Activated CD4-positive, CD25-positive, alpha-beta regulatory T cell treated with anti-CD3 and anti-CD28 coated beads, Interleukin-2, amount 50 U/mL, for 72 hours (primary cell): ENCODE measurements at places on chromosomes 7 and 10.

GRCh38 chr10:106903180-106903579, 261.3 kb downstream of the SORCS1 start:
- DNase-seq, result no peak

GRCh38 chr10:20059084-20059835, 243.0 kb downstream of the PLXDC2 start:
- no peak for DNase-seq

GRCh38 chr10:74778436-74779094, 47.8 kb upstream of the KAT6B start:
- DNase-seq, result no peak

GRCh38 chr7:139532636-139533155, 9.2 kb downstream of the CLEC2L start:
- DNase-seq, result no peak

DNA sequence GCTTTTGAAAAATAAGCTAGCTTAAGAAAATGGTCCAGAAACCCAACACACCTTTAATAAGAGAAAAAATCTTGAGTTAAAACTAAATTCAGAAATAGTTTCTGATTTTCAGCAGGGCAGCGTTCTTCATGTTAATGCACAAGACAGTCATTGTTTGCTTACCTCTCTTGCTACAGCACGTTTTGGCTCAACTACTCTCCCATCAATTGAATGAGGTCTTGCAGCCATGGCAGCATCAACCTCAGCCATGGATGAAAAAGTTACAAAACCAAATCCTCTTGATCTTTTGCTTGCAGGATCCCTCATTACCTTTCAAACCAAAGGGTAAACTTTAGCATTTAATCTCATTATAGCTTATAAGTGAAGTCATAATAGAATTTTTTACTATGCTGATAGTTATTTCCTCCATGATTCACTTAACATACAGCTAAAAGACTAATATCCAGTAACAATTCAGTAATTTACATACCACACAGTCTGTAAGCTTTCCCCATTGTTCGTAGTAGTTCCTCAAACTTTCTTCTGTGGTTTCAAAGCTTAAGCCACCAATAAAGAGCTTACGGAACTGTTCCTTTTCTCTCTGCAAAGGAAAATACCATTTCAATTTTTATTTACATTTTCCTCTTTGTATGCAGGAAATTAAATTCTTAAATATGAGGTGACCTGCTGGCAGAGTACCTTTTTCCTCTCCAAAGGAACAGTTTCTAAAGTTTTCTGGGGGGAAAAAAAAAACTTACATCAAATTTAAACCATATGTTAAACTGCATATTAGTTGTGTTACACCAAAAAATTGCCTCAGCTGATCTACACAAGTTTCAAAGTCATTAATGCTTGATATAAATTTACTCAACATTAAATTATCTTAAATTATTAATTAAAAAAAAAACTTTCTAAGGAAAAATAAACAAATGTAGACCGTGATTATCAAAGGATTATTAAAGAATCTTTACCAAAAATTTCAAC, 3.1 kb downstream of the HNRNPA2B1 start:
- DNase-seq, result no peak

DNA sequence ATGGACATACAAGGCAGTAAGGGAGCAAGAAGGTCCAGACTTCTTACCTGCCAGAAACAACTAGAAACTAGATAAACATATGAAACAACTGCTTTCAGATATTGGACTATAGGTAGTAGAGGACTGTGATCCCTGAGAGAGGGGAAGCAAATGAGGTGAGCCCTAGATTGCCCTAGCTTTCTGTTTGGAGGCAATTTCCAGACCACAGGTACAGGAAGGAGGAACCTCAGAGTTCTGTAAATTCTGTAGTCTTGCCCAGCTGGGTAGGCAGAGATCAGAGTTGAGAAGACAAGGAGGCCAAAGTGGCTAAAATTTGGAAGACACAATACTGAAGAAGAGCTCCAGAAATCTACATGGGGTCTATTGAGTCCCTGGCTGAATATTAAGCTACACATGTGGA, 21.0 kb downstream of the CDK6 start:
- DNase-seq, result no peak

DNA sequence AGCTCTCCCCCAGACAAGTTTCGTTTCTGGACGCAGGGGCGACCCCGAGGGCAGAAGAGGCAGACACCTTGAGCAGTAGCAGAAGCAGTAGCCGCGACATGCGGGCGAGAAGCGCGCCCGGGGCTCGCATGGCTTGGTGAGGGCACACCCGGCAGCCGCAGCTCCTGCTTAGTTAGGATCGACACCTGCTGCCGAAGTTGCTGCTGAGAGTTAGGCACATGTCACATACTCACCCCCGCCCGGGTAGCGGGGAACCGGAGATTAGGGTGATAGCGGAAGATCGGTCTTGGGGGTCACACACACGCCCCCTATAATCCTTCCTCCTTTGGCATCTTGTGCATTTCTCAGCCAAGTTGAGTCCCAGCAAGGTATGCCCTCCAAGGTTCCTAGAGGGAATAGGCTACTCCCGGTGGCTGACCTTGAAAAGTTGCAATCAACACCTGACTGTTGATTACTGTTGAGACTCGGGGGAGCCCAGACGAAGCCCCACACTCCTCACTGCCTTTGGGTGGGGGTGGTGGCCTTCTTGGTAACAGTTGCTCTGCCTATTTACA, 668 bp downstream of the GPR37 start:
- peak; percentile 28 for DNase-seq

DNA sequence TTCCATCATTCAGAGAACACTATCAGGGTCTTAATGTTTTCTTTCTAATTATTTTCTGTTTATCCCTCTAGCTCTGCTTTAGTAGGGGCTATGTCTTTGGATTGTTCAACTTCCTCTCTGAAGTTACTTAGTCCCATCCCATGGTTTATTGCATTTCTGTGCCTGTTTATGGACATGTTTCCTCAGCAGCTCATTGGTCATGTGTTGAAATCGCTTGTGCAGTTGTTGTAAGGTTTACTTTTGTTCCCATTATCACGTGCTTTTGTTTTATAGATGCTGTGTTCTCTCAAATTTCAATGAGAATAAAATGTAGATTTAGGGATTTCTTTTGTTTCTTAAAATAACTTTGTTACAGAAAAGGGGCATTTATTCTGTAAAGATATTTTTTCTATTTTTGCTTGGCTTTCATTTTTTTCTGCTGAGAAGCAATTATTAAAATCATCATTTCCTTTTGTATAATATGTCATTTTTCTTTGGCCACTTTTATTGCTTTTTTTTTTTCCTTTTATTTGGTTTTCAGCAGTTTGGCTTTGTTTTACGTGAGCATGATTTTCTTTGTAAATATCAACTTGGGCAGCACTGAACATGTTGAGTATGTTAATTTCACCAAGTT, 110.9 kb downstream of the CCDC7 start:
- DNase-seq, result no peak

- no peak for DNase-seq
Measured at GRCh38 chr10:24800861-24801260, 77.2 kb upstream of the ARHGAP21 start.

DNA sequence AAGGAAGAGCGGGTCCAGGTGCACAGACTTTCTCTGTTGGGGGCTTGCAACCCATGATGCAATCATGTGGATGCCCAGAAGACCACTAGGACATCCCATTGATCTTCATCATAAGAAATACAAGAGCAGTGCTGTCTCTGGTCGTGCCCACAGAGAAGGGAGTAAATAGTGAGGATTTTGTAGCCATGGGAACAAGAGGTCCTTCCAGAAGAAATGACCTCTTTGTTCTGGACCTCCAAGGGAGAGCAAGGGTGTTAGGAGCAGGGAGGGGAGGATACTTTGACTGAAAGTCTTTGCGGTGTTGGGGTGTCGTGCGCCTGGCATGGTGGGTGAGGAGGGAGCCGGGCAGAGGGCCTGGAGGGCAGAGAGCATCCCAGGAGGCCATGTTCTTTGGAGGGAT, 55.0 kb upstream of the EN2 start:
- DNase-seq, result no peak

GRCh38 chr10:60781661-60782060, 3.4 kb downstream of the CDK1 start:
- no peak for DNase-seq

DNA sequence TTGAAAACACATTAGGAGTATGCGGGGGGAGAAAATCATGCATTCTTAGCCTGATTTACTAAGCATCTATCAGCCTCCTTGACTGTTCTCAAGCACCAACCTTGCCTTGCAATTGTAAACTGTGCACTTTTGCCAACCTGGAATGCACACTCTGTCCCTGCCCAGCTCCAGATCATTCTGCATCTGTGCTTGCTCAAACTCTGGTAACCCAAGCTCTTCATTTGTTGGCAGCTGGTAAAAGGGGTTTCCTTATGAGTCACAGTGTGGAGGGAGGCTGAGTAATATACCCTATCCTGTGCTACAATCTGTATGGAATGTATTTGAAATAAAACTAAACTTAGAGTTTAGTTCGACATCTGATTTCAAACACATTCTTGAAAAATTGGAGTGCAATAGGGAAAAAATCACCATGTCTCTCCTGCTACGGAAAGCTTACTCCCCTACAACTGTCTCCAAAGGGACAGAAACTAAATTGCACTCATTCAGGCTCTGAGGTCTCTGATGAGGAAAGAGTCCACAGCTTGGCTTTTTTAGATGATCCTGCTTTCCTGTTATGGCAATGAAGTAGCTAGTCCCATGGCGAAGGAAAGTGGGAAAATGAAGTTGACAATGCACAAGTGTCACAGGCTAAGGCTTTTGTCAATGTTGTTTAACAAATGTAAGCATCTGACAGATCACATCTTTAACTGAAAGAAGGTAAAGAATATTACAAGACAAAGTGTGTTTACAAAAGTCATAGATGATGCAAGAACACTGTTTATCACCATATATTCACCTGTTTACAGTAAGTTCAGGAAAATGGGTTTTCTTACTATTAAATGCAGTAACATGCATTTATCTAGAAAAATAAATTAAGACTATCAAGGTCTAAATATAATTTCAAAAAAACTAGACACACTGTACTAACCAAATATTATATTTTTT, 61.9 kb downstream of the TES start:
- no peak for DNase-seq

- no peak for DNase-seq
Measured at GRCh38 chr7:27873981-27874957, 134.3 kb downstream of the TAX1BP1 start.

GRCh38 chr10:8275911-8276310, 221.4 kb downstream of the GATA3 start:
- no peak for DNase-seq

DNA sequence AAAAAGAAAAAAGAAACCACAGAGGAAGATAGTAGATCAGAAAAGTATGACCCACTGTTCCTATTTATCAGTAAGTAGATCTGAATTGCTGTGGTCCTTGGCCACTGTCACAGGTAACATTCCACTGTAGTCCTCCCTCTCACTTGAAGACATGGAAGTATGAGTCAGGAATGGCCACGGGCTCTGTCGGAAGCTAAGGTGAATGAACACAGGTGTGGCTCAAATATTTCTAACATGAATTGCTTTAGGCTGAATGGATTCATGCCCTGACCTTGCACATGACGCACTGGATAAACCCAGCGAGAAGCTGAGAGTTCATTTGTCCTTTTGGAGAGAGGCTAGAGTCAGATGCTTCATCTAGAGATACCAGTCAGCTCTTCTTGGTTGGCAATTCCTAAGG, 224.5 kb upstream of the SP8 start:
- no peak for DNase-seq

DNA sequence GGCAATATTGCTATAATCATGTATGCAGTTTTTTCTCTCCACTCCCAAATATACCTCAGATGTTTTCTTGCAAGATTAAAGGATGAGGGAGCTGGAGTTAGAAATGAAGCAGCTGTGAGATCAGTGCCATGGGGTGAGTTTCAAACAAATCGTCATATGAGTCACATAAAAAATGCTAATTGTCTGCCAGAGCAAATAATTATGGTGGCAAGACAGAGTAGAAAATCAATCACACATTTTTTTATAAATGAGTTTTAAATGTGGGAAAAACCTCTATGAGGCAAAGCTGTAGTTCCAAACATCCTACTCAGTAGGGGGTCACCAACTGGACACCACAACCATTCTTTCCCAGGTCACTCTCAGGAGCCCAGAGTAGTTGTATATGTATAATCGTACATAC, 55.3 kb downstream of the CH25H start:
- no peak for DNase-seq

GRCh38 chr7:121300685-121301420, 27.9 kb upstream of the WNT16 start:
- no peak for DNase-seq

- DNase-seq, result no peak
Measured at GRCh38 chr7:134527979-134528371, 608 bp downstream of the AKR1B10 start.

DNA sequence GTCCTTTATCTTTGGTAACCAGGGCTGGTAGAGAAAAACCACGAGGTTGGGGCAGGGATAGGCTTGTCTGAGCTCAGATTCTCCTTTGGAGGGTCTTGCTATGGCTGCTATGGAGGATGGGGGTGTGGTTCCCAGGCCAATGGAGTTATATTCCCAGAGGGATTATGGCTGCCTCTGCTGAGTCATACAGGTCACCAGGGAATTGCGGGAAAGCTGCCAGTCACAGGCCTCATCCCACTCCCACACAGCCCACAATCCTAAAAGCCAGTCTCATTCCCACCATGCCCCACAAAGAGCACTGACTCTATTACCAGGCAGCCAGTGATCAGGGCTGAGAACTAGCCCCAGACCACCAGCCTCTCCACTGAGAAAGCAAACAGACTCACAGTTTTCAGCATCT, 316.6 kb upstream of the TMEM229A start:
- no peak for DNase-seq

- DNase-seq, result no peak
Measured at GRCh38 chr7:78020874-78021249, 222.3 kb downstream of the PHTF2 start.

- peak; percentile 90 for DNase-seq
Measured at GRCh38 chr7:4753598-4754432, 21.6 kb upstream of the AP5Z1 start.

- no peak for DNase-seq
Measured at GRCh38 chr7:55475855-55476803, 96.2 kb downstream of the VOPP1 start.

DNA sequence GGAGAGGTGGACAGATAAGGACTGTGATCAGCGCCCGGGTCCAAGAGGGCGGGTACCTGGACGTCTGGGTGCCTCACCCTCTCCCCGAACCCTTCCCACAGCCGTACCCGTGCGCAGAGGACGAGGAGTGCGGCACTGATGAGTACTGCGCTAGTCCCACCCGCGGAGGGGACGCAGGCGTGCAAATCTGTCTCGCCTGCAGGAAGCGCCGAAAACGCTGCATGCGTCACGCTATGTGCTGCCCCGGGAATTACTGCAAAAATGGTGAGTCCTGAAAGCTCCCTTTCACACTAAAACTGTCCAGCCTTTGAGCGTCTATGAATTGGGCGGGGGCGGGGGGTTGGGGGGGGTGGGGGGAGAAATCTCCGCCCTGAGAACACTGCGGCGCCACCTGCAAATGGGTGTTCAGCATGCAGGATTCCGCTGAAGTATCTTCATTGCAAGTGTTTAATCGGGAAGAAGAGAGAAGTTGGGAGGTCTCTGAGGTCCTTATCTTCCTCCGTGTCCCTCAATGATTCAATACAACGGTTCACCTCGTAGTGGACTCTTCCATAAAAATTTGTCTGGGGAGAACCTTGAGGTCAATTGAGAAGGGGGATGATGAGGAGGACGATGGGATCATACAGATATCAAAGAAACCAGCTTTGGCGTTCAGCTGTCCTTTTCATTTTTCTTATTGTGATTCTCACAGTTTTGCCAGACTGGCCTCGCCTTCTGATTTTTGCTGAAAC, 906 bp downstream of the DKK1 start:
- DNase-seq, result no peak

- DNase-seq, result no peak
Measured at GRCh38 chr10:118563373-118563890, 32.0 kb downstream of the PRLHR start.

- no peak for DNase-seq
Measured at GRCh38 chr10:14673189-14673861, 101.4 kb downstream of the FAM107B start.
